ENCODE measurements at places on chromosomes 11 and 22.

GRCh38 chr11:114000526-114000925, 25.6 kb downstream of the HTR3A start:
- DNase-seq: no peak

- no peak for DNase-seq
These were observed 7.9 kb upstream of the ETS1 start for GRCh38 chr11:128595221-128595620.

DNA sequence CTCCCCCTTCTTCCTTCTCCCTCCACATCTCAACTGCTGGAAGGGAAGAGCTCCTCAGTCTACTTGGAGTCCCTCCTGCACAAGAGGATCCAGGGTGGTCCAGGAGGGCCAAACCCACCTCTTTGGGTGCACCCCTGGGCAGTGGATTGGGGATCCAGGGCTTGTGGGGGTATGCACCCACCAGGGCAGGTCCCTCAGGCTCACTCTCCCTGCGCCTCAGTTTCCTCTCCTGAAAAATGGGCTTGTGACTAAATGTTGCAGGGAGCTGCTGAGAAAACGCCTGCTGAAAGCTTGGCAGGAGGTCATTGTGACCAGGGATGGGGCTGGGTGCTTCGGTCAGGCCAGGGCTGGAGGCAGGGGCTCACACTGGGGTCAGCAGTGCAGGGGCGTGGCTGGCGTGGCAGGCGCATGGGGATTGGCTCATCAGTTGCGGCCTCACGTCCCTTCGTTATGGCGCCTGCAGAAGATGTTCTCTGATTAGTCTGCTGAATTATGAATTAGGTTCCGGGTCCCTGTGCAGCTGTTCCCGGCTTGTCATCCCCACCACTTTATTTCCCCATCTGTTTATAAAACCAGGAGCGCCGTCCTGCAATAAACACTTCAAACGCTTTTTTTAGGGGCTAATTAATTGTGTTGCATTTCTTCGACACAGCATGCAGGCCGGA, 25.7 kb upstream of the CCDC188 start:
- no peak for DNase-seq

DNA sequence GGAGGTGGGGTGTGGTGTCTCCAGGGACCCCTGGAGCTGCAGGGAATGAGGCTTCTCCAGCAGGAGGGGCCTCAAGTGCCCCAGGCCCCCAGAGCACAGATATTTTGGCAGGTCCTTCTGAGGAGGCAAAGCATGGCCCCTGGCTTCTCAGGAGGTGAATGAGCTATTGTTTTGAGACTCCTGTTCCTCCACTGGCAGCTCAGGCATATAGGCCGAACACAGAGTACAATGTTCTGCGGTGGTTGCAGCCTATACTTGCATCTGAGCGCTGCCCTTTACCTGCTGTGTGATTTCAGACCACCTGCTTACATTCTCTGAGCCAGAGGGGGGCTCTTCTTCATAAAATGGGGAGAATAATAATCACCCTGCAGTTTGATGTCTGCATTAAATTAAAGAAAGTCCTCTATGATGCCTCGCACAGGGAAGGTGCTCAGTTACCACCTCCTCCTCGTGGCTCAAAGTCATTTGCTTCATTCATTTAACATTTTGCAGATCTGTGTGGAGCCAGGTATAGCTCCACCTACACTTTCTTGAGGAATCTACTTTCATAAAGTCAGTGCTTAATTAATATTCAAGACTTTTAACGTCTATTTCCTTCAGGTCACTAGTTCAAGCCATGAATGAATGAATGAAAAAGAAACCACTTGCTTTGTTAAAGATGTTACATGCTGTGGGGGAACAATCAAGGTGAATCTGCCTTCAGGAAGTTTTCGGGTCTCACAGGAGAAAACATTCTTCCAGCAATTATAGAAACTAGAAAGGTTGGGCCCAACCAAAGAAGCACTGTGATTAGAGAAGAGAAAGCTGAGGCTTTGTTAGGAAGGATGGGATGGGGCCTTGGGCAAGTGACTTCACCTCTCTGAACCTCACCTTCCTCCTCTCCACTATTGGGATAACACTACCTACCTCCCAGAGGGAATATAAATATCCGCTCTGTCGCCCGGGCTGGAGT, 68.4 kb downstream of the ADAMTS15 start:
- DNase-seq: no peak

- DNase-seq: no peak
These were observed 10.1 kb upstream of the NXPE1 start for GRCh38 chr11:114569801-114570200.

DNA sequence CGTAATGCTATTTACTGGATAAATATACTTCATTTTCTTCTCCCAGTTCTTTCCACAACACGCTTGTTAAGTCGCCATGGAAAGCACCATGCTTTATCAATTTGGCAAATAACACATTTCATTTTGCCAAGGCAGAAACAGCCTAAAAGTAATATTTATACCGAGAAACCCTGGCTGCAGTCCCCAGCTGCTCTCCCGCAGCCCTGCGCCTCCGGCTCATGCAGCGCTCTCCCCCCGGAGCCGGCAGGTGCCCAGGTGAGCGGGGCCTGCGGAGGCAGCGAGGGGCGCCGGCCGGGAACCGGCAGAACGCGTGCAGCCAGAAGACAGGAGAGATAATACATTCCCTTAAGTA, 681 bp upstream of the ARHGEF12 start:
- no peak for DNase-seq

GRCh38 chr11:28981381-28981780, 873.2 kb downstream of the METTL15 start:
- DNase-seq: no peak

DNA sequence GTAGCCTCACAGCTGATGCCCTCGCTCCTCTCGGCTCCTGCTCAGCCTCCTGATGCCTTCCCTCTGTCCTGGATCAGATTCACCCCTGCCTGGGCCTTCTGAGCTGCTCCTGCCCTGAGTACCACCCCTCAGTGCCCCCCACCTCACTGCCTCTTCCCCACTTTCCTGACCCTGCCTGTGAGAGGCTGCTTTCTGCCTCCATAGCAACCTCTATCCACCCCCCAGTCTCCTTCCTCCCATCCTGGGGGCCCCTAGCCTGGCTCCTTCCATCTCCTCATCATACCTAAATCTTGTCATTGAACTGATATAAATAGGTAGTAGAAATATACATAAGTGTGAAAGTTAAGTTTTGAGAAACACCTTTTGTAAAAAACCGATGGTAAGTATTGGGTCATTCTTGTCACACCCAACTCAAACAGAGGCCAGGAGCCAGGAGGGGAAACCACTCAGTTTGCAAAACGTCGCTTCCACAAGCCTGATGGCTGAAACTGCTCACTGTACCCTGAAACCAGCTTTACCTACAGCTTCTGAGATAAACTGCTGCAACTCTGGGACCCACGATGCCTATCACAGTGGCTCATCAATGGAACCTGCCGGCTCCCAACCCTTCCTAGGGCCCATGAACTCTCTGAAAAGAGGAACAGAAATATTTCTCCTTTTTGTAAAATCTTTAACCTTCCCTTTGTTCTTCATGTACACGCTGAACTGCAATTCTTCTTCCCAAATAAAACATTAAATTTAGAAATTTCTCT, 4.8 kb upstream of the APOBEC3H start:
- DNase-seq: no peak

- DNase-seq: no peak
These were observed 1.4 kb upstream of the BATF2 start for GRCh38 chr11:64998141-64998540.
